ENCODE measurements at places on chromosomes 12 and 14.

GRCh38 chr12:44618946-44619345 is 257.2 kb downstream of the NELL2 start:
- no peak for DNase-seq

DNA sequence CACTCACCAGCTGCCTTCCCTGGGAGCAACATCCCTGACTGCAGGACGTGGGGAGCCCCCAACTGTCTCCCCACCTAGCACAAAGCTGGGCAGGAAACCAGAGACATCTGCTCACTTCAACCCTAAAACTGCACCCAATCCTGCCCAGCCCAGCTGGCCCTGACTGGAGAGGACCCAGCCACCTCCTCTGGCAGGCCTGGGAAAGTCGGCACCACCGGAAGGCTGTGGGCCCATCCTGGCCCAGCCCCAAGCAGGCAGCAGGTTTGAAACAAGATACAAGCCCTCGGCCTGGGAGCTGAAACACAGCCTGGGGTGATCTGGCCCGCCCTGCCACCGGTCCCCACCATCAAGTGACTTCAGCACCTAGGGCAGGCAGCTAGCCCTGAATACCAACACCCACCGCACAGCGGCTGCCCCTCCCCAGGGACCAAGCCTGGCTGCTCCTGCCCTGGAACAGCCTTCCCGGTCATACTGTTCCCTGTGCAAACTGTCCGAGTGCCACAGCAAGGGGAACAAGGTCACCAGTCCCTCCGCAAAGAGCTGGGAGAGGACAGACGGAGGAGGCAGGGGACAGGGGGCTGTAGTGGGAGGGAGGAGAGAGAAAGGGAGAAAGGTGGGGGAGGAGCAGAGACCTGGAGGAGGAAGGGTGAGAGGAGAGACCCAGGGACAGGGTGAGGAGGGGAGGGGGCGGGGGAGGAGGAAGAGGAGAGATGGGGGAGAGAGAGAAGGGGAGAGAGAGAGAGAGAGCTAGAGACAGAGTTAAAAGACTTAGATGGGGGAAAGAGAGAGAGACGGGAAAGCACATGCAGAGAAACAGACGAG is 115.7 kb downstream of the RFLNA start:
- no peak for DNase-seq

- no peak for DNase-seq
Observed at GRCh38 chr12:11162502-11162901, 8.5 kb upstream of the SMIM10L1 start.

GRCh38 chr12:46891306-46891705 is 65.5 kb upstream of the SLC38A4 start:
- no peak for DNase-seq

GRCh38 chr12:12476857-12477531 is 85.7 kb downstream of the DUSP16 start:
- no peak for DNase-seq

- DNase-seq = no peak
Observed at GRCh38 chr12:125794401-125794800, 729.2 kb downstream of the AACS start.

DNA sequence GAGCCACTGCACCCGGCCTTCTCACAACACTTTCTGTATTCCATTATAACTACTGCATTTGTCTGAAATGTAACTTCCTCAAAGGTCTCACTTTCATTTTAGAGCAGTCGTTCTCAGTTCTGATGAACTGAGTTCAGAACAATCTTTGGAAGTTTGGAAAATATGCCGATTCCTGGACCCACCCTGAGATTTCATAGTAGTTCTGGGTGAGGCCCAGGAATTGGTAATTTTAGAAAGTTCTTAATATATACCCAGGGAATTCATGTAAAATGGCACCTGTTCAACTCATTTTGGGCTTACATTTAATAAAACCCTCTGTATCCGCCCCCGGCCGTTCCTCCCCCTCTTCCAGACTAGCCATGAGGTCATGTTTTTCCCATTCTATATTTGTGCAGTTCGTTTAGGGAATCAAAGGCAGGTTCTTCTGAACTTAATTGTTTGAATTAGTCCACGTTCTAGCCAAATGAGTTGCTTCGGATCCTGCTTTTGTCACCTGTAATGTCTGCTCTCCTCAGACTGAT is 5.9 kb downstream of the GSG1 start:
- peak; percentile 71 for DNase-seq
